Foreskin keratinocyte (primary cell): ENCODE measurements at places on chromosomes 2 and 18. TPM values are rescaled to one million over a fixed set of nuclear protein-coding genes. Genes with fewer than 3 reads are reported as not detected.

GRCh38 chr2:39730685-39731302, 48.3 kb downstream of the THUMPD2 start:
- DNase-seq = no peak

Gene ARHGEF4
- total RNA-seq = 22.5 and 22.9 TPM in 2 replicates

GRCh38 chr2:24515831-24516230, 24.8 kb downstream of the NCOA1 start:
- DNase-seq = no peak

- DNase-seq = no peak
Observed at GRCh38 chr2:9258501-9258900, 51.9 kb downstream of the ASAP2 start.

GRCh38 chr2:218671097-218671653, 627 bp downstream of the RNF25 start:
- peak; percentile 37 for DNase-seq

DNA sequence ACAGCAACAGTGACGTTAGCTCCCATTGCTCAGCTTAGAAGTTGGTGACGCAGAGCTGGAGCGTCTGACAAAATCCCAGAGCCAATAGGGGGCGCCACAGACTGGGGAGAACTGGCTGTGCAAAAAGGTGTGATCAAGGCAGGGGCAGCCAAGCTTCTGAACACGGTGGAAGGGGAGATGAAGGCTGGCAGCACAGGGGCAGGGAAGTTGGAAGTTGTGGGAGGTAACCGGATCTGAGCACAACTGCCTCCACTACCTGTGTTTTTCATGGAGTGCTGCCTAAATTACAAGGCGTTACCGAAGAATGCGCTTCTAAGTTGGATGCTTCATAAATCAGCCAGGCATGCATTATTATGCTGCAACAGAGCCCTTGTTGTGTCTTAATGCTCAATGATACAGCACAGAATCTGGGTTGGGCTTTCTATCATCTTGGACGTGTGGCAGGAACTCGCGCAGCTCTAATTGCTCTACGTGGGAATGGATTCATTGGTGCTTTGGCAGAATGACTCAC, 370.0 kb downstream of the SLC4A3 start:
- DNase-seq = peak; percentile 47

DNA sequence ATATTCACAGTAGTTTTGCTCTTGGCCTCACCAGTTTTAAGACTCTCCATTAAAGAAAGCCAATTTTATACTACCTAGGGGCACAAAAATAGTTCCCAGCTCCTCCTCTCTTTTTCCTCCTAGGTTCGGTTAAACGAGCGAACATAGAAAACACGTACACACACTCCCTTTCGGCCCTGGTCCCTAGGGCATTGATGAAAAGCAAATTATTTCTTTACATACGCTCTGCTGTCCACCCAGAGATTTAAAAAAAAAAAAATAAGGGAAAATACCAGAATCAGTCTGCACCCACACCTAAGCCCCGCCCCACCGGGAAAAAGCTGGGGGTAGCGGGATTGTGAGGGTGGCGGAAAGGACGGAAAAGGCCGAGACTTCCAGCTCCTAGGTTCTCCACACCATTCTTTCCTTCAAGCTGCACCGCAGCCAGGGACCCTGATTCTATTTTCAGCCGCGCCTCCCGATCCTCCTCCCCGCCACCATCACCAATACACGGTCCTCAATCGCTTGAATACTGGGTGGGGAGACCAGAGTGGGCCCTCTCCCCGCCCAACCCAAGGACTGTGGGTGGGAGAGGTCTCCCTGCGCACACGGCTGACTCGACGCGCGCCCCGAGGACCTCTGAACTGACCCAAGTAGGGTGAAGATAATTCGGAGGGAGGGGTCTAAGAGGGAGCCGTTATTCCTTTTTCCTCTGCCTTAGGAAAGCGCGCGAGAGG, 769 bp downstream of the ATF2 start:
- DNase-seq = peak; percentile 27

- DNase-seq = peak; percentile 38
Observed at GRCh38 chr2:223887127-223887526, 49.7 kb upstream of the AP1S3 start.
